ENCODE measurements at places on chromosomes 12 and 14.

- DNase-seq, result no peak
Observed at GRCh38 chr12:112682586-112682985, 109.0 kb upstream of the RPH3A start.

DNA sequence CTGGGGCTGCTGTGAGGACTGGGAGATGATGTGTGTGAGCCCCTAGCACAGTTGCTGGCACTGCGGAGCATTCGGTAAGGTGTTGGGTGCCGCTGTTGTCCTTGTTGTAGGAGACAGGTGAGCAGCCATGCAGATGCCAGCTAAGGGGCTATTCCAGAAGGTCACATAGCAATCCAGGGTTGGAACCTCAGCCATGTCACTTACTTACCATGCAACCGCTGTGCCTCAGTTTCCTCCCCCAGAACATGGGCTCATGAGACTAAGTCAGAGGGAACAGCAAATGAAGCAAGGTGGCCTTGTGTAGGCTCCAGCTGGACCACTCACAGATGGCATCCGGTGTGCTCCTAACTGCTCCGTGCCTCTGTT, 13.2 kb downstream of the DTX1 start:
- DNase-seq, result no peak

DNA sequence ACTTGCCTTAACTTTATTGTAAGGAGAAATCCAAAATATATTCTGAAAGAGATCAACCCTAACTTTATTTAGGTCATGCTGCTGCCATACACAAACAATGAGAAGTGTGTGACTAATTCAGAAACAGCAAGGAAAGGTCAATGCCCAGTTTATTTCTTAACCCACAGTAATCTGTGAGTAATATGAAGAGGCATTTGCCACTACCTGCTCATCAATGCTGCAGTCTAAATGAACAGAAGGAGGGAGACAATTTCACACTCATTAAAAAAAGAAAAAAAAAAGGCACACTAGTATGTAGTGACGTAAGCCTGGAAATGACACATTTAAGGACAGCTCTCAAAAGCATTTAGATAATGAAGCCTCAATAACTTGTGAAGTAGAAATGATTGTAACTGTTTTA, 90.5 kb upstream of the FOXN3 start:
- DNase-seq, result no peak

DNA sequence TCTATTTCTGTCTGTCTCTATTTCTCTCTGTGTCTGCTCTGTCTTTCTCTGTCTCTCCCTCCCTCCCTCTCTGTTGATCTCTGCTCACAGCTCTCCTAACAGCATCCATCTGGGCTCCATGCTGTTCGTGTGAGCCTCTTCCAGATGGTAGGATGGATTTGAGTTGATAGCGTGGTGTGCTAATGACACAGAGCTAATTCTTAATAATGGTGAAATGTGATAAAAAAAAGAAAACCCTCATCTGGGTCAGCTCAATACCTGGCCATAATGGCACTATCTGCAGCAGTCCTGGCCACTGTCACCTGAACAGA, 96.4 kb downstream of the AACS start:
- no peak for DNase-seq

DNA sequence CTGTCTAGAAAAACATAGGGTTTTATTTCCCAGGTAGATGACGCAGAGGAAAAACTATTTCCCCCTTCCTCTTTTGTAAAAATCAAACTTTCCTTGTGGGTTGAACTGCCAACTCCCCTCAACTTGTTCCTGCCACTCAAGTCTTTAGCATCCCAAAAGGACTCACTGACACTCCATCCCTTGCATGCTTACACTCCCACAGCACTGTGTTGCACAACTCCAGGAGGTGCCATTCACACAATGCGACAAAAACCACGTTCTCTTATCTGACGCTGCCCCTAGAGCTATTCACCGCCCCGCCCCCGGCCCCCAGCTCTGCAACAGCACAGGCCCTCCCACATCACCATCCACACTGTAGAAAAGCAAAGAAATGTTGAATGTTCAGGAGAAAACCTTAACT, 16.9 kb upstream of the STON2 start:
- no peak for DNase-seq

DNA sequence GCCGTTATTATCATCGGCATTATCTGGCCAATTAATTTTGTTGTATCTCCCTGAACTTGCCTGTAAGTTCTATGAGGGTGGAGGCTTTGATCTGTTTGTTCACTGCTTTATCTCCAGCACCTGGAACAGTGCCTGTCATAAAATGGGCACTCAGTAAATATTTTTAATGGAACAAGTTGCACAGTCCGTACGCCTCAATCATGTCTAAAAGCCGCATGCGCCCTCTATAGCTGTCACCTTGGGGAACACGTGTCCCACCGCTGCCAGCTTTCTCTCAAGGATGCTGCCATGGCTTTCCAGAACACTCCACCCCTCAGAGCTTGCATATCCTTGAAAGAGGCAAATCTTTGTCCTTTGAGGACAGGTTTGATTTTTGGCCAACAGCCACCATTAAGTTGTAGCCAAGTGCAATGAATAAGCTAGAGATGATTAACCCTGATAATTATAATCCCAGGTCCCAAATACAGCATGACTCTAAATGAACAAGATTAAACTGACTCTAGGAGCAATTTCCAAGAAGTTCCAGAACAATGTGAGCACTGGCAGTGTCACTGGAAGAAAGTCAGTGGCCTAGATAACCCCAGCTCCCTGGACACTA, 55.1 kb downstream of the ERH start:
- no peak for DNase-seq

DNA sequence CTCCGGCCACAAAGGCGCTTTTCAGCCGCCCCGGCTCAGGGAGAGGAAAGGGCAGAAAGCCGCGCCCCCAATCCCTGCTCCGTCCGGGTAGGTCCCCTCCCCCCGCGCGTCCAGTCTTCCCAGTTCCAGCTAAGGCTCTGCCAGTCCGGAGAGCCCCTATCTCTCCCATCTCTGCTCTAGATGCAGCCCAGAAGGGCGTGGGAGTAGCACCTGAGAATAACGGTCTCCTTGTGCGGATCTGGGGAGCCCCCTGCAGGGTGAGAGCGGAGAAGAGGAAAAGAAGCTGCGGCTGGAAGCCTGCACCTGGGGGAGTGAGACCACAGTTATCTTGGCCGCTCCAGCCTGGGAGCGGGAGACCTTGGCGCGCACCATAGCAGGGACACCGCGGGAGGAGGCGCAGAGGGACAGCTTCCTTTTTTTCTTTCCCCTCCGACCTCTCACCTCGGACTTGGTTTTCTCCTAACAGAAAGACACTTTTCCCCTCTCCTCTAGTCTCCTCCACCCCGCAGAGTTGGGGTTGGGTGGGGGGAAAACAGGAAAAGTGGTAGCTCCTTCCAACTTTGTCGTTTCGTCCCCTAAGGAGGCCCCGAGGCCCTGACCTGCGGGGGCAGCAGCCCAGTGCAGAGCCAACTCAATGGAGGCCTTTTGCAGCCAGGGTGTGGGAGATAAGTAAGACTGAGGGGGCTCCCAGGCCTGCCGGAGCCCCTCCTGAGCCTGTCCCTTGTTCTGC, 2.4 kb downstream of the DHH start:
- no peak for DNase-seq

GRCh38 chr12:58459191-58459590, 461.1 kb downstream of the LRIG3 start:
- DNase-seq, result no peak

DNA sequence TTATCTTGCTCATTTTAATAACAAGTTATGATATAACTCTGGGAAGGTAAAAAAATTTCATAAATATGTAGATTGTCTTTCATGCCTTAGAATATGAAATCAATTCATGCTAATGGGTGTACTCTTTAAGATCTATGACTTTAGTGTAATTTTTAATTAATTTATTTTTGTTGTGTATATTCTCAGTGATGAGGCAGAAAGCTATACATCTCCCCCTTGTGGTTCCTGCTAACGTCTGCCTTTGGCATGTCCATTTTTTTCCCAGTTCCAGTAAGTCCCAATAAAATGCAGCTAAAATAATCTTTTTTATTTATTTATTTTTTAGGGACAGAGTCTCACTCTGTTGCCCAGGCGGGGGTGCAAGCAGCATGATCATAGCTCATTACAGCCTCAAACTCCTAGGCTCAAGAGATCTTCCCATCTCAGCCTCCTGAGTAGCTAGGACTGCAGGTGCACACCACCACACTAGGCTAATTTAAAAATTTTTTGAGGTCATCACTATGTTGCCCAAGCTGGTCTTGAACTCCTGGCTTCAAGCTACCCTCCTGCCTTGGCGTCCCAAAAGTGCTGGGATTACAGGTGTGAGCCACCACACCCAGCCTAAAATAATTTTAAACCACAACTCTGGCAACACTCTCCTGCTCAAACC, 3.3 kb upstream of the CHURC1 start:
- no peak for DNase-seq

DNA sequence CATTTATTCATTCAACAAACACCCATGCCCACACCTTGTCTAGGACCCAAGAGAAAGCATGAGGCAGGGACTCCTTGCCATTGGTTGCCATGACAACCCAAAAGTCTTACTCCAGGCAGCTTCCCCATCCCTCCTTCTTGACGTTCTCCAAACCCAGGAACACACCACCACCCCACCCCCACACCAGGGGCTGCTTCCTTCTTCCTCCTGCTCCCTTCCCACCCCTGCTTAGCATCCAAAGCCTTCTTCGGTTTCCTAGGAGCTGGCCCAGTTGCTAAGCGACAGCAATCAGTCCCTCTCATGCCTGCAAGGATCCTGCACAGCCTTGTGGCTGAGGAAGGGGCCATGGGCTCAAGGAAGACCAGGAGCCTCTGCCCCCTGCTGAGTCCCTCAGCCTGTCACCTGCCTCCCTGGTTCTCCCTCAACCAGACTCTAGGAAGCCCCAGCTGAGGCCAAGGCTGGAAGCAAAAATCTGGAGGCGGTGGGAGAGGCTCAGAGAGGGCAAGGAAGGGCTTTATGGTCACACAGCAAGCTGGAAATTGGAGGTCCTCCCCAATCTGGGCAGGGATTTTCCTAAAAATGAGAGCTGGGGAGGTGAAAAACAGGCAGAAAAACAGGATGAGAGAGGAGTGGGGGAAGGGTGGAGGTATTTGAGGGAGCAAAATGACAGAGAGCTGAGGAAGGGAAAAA, 15.4 kb downstream of the RASAL1 start:
- no peak for DNase-seq

DNA sequence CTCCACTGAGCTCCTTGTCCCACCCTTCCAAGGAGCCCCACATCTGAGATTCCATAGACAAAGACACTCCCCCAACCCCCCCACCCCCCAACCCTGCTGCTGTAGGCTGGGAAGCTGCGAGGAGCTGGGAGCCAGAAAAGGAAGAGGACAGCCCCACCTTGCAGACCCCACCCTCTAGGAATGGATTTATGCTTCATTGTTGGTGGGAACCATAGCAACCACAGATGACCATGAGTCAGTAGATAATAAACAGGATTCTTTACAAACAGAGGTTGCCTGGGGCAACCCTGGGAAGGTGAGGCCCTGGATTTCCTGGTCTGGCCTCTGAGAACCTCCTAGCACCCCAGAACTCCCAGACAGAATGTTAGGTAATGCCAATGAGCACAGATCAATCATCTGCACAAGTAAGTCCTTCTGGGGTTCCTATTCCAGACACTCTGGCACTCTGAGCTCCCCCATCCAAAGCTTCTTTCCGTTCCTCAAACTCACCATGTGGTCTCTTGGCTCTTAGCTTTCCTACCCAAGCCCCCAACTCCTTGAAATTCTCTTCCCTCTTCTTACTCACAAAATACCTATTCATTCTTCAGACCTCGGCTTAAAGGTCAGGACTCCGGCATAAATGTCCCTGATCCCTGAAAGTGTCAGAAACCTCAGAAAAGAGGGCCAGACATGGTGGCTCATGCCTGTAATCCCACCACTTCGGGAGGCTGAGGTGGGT, 15.2 kb upstream of the PLEKHG6 start:
- DNase-seq, result peak; percentile 91

DNA sequence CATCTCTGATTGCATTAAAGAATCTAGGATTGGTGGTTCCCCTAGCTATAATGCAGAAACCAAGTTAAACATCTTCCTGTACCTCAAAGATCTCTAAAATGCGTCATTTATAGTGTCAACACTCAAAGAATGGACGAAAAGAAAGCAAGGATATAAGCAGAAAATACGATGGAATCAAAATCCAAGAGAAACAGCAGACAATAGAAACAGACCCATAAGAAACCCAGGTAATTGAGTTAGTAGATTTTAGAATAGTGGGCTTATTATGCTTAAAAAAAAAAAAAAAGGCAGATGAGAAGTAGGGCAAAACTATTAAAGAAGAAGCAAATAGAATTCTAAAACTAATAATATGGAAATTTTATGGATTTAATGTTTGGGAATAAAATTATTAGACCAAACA, 44.4 kb downstream of the USP15 start:
- DNase-seq, result no peak

DNA sequence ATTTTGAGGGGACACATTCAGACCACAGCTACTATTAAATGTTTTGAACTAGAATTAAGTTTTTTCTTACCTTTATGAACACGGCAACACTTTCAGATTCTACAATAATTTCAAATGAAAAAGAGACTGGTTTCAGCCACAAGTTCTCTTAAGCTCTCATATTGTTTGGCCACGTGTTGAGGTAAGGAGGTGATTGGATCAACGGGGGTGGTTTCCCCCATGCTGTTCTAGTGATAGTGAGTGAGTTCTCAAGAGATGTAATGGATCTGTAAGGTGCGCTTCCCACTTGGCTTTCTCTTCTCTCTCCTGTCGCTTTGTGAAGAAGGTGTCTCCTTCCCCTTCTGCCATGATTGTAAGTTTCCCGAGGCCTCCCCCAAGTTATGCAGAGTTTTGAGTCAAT, 48.9 kb upstream of the DYRK2 start:
- no peak for DNase-seq

- DNase-seq, result no peak
Observed at GRCh38 chr14:91749868-91750267, 18.0 kb upstream of the CATSPERB start.

DNA sequence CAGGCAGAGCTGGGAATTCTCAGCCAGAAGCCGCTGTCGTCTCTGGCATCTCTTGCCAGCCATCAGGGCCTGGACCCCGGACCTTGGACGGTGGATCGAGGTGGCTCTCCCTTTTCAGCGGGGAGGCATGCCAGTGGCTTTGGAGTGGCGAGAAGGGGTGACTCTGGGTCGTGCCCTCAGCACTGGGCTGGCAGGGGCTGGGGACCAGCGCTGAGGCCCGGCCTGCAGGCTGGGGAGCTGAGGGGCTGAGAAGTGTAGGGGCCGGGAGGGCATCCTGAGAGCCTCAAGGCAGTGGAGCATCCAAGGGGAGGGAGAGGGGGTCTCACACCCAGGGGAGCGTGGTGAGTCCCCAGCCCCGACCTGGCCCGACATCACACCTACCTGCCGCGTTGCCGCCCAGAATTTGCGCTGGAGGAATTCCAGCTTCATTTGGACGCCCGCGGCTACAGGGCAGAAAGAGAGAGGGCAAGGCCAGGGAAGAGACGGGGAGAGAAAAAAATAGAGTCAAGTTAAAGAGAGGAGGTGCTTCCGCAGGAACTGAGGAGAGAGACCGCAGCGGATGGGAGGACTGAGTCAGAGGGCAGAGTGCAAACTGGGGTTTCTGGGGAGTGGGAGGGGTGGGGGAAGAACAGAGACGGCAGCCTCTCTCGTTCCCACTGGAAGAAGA, 9.0 kb upstream of the LRTM2 start:
- peak; percentile 33 for DNase-seq

DNA sequence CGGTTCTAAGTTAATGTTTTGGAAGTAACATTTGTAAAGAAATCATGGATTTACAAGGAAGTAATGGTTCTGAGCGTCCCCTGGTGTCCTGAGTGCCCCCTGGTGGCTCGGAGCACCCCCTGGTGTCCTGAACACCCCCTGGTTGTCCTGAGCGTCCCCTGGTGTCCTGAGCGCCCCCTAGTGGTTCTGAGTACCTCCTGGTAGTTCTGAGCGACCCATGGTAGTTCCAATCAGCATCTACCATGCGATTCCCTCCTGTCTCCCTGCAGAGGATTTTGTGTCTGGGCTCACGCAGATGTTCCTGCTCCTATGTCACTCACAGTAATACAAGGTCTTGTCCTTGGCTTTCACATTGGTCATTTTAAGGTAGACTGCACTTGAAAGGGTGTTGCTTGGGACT, 1352.9 kb downstream of the TMEM121 start:
- DNase-seq, result no peak

All from T1000 (cell line).